Right renal cortex interstitium (tissue), 3 donors: ENCODE measurements at places on chromosomes 2 and 18. TPM values are rescaled to one million over a fixed set of nuclear protein-coding genes. Genes with fewer than 3 reads are reported as not detected.

The CARF gene
- polyA plus RNA-seq, result 16.2 TPM

The FAM228A gene
- 0.75 TPM for polyA plus RNA-seq

The DNAH7 gene
- 7.5 TPM for polyA plus RNA-seq

The SEPTIN10 gene
- 115 TPM for polyA plus RNA-seq

GRCh38 chr2:26550276-26551015 lies 72.5 kb upstream of the OTOF start:
- no peak for DNase-seq

DNA sequence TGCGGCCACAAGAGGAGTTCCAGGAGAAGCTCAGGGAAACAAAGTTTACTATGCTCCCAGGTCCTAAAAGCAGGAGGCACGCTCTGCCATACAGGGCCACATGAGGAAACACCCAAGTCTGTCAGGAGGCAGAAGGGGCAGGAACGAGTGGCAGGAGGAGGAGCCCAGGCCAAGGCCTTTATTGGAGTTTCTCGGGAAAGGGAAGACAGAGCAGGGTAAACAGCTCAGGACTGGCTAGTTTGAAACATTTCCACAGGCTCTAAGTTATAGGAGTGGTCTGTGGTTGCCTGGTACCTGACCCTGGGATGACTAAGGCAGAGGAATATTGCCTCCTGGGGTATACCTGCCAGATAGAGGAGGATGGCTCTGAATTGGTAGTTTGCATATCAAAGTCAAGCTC lies 3.7 kb upstream of the ZNF638 start:
- no peak for DNase-seq

- no peak for DNase-seq
Measured at GRCh38 chr2:57146951-57147350, 899.7 kb upstream of the VRK2 start.

DNA sequence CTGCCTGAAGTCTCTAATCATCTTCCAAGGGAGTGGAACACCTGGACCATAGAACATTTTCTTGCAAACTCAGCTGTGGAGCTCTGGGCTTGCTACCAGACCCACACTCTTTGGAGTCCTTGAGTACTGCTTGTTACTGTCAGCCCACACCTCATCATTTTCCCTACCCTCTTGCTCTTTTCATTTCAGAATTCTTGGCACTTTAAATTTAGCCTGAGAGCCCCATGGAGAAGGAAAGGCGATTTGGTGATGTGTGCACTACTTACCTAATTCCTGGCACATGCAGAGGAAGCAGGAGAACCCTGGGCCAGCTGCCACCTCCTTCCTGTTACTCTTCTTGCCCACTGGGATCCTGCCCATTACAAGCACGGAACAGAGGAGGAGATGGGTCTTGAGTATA lies 31.7 kb downstream of the TMEM178A start:
- DNase-seq, result no peak
